ENCODE measurements at places on chromosomes 3 and 15. TPM values are rescaled to one million over a fixed set of nuclear protein-coding genes. Genes with fewer than 3 reads are reported as not detected.

- no peak for DNase-seq
Measured at GRCh38 chr15:48939648-48940047, 24.1 kb downstream of the SHC4 start.

GRCh38 chr15:52427804-52428203, 100.9 kb downstream of the MYO5A start:
- no peak for DNase-seq

- no peak for DNase-seq
Measured at GRCh38 chr3:121768452-121768851, 18.9 kb upstream of the GOLGB1 start.

GRCh38 chr3:28664123-28664522, 315.5 kb upstream of the AZI2 start:
- DNase-seq = no peak

DNA sequence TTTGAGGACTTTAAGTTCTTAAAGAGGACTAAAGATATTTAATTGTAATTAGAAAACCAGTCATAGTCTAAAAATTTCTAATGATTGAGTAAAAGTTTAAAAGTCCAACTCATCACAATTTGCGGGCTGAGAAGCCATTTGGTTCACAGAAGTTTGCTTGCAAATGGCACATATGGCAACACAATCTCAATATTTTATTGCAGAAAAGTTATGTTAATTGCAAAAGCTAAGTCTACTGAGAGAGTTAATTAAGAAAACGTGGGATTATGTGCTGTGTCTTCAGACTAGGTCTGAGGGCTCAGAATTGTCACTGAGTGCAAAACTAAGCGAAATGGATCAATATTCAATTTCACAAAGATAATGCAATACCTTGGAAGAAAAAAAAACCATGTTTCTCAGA, 289.7 kb downstream of the PYDC2 start:
- DNase-seq = no peak

DNA sequence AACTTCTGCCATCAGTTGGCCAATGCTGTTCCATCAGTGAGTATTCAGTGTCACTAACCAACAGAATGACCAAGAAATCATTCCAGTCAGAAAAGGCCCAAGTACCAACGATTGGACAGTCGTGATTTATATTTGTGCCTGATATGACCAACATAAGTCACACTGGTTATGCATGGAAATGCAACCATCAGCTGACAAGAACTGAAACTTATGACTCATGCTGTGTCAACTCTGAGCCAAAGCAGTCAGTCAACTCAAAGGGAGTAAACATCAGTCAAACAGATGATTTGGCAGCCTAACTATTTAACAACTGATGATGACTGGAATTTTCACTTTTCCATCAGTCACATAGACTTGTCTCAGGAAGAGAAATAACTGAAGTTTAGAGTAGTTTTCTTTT, 142.4 kb downstream of the ANXA2 start:
- DNase-seq = no peak

DNA sequence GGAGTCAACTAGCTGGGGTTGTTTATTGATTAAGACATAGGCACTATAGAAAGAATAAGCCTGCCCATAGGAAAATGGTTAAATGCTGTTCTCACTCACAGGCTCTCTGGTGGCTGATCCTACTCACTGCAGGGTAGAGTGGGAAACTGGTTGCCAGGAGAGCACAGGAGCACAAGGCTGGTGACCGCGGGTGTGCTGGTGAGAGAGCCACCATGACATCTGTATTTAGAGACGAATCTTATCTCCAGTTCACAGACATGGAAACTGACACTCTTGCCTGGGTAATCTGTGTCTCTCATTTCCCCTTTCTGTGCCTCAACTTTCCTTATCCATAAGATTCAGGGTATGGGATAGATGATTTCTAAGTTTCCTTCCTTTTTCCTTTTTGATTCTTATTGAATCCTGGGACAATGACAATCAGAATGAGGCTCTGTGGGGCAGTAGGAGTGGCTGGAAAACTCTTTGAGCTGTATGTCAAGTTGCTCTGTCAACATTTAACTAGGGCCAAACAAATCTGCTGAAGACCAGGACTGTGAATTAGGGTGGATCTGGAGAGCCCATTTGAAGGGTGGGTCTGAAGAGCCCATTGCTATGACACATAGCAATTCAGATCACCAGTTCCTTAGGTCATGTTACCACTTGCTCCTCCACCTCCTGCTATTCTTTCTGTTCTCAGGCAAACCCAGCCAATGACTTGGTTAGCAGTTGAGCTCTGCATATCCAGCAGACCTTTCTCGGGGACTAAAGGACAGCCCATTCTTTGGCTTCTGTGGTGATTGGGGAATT, 286.1 kb upstream of the TBL1XR1 start:
- DNase-seq = no peak

DNA sequence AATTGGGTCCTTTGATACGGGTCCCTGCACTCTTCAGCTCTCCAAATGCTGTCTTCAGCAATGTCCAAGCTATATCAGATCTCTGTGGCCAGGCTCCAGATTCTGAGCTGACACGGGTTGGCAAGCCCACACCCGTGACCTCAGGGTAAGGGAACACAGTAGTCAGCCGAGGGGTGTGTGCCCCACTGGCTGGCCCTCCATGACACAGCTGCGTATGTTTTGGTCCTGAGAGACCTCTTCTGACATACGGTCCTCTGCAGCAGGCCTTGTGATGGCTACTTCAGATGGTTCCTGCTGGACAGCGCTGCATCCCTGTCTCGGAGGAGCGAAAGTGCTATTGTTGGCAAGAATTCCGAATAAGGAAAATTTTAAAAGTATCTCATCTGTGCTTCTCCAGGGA, 85.2 kb upstream of the ADAMTS17 start:
- DNase-seq = no peak

GRCh38 chr3:17553080-17553479, 189.4 kb downstream of the TBC1D5 start:
- no peak for DNase-seq

DNA sequence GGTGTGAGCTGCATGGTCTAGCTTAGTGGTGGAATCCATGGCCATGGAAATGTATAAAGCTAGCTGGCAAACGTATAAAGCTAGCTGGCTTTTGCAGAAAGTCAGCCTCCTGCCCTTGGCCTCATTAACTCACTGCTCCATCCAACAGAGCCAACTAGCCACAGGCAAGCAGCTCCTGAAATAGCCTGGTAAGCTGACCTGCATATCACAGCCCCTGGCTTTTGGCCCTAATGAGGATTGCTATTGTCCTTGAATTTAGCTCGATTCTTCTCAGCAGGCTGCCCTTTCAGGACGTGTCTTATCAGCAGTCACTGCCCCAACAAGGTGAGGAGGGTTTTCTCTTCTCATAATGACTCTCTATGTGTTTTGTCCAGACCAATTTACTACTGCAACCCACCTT, 446.8 kb downstream of the WDR72 start:
- DNase-seq = no peak

DNA sequence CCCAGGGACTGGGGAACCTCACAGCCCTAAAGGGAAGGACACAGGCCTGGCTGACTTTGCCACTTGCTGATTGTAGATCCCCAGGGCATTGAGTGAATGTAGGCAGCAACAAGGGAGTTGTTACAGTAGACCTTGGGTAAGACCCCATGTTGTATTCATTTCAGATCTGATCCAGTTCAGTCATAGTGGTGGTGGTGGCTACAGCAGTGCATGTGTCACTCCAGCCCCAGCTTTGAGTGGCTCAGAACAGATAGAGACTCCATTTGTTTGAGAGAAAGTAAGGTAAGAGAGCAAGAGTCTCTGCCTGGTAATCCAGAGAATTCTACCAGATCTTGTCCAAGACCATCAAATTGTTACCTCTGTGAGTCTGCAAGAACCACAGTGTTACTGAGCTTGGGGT, 278.7 kb upstream of the SATB1 start:
- no peak for DNase-seq

DNA sequence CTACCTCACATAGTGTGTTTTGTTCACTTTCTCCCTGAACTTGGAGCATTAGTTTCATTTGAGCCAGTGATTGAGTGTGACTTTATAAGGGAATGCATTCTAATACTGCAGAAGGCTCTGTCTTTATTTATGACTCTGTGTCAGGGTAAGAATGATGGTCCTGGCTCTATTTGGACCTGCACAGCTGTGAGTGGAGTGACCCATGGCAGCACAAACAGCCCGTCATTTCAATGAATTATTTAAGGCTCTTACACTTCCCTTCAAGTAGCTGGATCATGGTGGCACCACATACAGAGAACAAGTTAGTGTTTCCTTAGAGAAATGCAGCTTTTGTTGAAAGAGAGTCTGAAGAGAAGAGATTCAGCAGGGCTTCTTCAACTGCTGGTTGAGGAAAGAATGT, 16.4 kb downstream of the TMEM108 start:
- DNase-seq = no peak

DNA sequence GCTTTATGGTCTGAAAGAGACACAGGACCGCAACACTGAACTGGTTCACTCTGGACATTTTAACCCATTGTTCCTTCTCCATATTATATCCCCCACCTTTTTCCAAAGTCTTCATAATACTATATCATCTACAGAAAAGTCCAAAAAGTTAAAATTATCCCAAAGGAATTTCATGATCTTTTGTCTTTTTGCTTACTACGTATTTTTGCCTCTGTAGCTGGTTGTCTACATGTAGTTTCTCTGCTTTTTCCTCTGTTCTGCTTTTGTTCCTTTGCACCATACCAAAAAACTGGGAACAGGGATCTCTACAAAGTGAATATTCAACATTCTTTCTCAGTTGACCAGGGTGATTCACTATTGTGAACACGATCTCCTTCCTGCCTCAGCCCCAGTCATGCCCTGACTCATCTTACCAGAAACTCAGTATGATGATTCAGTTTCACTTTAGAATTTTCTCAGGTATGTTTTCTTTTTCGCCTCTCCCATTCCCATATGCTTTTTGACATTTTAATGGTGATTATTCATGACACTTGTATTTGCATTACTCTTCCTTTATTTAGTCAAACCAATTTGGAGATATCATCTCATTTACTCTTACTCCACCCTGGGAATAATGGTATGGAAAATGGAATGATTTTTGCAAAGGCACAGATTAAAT, 14.5 kb downstream of the EMC4 start:
- no peak for DNase-seq

GRCh38 chr3:58341376-58341775, 8.7 kb downstream of the PXK start:
- DNase-seq = no peak

DNA sequence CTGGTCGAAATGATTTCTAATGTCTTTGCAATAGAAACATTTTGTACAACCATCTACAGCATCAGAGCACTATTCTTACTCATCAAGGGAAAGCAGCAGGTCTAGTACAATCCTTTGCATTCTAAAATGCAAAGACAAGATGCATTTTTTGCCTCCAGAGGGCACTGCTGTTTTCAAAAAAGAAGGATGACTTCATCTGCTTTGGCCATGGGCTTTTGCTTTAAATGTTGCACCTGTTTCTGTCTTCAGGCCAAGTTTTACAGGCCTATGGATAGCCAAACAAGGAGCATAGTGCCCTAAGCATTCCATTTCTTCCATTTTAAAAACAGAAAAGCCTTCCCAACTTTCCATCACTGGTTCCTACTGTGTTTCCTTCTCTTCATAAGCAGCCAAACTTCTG, 3.4 kb downstream of the PARP9 start:
- peak; percentile 53 for DNase-seq

Gene CFAP91
- total RNA-seq = 0.52 TPM

Gene LRRN1
- total RNA-seq = 1.0 TPM

Gene RHCG
- not detected for total RNA-seq

Gene ZBBX
- not detected for total RNA-seq

Gene ZXDC
- total RNA-seq = 30.2 TPM

Gene CPEB1
- total RNA-seq = 0.58 TPM

Gene SHC4
- total RNA-seq = 0.81 TPM

Gene ISL2
- 0.95 TPM for total RNA-seq

Gene ADPRH
- 2.3 TPM for total RNA-seq

Gene CPB1
- total RNA-seq = 3.1 TPM

Gene AADACL2
- 0.11 TPM for total RNA-seq

Gene SLC24A5
- not detected for total RNA-seq

Gene RBSN
- 15.7 TPM for total RNA-seq

Gene CLSTN2
- 0.98 TPM for total RNA-seq

Gene ZIC1
- not detected for total RNA-seq

All from left colon (tissue), 2 donors.